Gastrocnemius medialis (tissue), 4 donors: ENCODE measurements at places on chromosomes 5 and 9.
A peak's percentile ranks its signal among the peaks of the same experiment; 100 is the strongest.

- no peak overlapping the region for H3K27ac ChIP-seq
- H3K27me3 ChIP-seq: no peaks in the 10 kb centered on the region
- H3K4me1 ChIP-seq: peaks cover 9% of the 10 kb centered on the region
- no peak for DNase-seq
- no peaks in the 10 kb centered on the region for H3K36me3 ChIP-seq
These were observed 275.6 kb upstream of the SLC30A5 start for GRCh38 chr5:68818057-68818695.

DNA sequence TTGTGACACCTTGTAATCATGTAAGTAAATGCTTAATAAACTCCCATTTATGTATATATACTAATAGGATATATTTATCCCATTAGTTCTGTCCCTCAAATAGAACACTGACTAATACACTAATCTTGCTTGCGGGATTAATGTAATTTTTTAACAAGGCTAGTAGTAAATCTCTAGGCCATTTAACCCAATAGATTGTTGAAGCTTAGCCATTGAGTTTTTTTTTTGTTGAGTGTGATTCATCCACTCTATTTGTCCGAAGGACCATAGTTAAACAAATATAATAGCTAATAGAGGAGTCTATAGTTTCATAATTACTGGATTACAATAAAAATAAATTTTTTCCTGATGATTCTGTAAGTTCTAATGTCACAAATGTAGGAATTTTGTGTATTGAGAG, 474.4 kb downstream of the CDH9 start:
- no peak for DNase-seq
- no peaks in the 10 kb centered on the region for H3K4me1 ChIP-seq
- no peaks in the 10 kb centered on the region for H3K36me3 ChIP-seq
- no peaks in the 10 kb centered on the region for H3K27me3 ChIP-seq
- no peak overlapping the region for H3K27ac ChIP-seq
- no peak overlapping the region for H3K4me3 ChIP-seq

GRCh38 chr9:120873512-120873911, 3.5 kb downstream of the PHF19 start:
- no peaks in the 10 kb centered on the region for H3K36me3 ChIP-seq
- no peak overlapping the region for H3K4me3 ChIP-seq
- no peak for DNase-seq
- no peaks in the 10 kb centered on the region for H3K27me3 ChIP-seq
- peaks cover 6% of the 10 kb centered on the region for H3K4me1 ChIP-seq
- H3K27ac ChIP-seq: no peak overlapping the region

GRCh38 chr9:96327694-96328352, 25.8 kb upstream of the HSD17B3 start:
- no peak for DNase-seq
- no peaks in the 10 kb centered on the region for H3K4me1 ChIP-seq
- no peak overlapping the region for H3K27ac ChIP-seq
- no peaks in the 10 kb centered on the region for H3K36me3 ChIP-seq
- H3K27me3 ChIP-seq: no peaks in the 10 kb centered on the region
- no peak overlapping the region for H3K4me3 ChIP-seq

DNA sequence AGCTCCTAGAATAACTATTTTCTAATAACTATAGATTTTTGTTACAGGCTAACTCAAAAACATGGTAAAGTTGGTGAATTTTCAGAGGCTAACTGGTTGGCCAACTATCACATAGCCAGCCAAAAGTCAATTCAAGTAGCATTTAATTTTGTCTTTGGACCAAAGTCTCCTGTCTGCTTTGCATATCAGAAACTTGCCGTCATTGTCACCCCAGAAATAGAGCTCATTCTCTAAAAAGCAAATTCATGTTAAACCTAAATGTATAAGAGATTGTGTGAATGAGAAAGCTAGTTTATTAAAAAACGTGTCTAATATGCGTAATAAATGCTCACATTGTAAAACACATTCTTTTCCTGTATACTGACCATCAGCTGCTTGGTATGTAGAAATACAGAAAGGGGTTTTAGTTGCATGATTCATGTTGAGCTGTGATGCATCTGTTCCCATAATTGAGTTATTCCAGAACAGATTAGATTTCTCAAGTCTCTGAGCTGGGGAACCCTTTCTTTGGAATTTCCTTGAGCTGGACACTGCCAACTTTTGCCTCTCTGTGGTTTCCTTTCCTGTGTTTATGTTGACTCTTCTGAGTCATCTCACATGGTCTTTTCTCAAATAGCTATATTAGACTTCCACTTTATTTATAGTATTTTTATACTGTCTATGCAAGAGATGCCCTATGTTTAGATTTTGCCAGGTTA, 7.3 kb downstream of the SRFBP1 start:
- H3K4me3 ChIP-seq: no peak overlapping the region
- H3K36me3 ChIP-seq: no peaks in the 10 kb centered on the region

- H3K27ac ChIP-seq: no peak overlapping the region
- H3K4me3 ChIP-seq: no peak overlapping the region
- no peaks in the 10 kb centered on the region for H3K36me3 ChIP-seq
- DNase-seq: no peak
These were observed 62.7 kb upstream of the GRAMD2B start for GRCh38 chr5:126360467-126360866.

DNA sequence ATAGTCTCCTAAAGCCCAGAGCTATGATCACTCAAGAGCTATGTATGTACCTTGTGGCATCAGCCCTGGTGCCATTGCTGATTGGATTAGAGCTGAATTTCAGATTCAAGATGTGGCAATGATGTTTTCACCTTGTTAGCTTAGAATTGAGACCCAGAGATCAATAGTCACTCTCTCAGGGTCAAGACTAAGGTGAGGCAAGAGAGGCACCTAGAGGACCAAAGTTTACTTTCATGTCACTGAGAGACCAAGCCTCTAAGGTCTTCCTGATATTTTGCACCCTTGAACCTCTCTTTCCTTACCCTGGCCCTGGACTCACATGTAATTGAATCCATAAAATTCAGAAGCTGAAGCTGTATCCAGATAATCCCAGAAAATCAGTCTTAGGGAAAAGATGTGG, 42.8 kb downstream of the BAAT start:
- no peak for DNase-seq
- H3K27ac ChIP-seq: no peak overlapping the region
- H3K4me3 ChIP-seq: no peak overlapping the region
- H3K4me1 ChIP-seq: no peaks in the 10 kb centered on the region

DNA sequence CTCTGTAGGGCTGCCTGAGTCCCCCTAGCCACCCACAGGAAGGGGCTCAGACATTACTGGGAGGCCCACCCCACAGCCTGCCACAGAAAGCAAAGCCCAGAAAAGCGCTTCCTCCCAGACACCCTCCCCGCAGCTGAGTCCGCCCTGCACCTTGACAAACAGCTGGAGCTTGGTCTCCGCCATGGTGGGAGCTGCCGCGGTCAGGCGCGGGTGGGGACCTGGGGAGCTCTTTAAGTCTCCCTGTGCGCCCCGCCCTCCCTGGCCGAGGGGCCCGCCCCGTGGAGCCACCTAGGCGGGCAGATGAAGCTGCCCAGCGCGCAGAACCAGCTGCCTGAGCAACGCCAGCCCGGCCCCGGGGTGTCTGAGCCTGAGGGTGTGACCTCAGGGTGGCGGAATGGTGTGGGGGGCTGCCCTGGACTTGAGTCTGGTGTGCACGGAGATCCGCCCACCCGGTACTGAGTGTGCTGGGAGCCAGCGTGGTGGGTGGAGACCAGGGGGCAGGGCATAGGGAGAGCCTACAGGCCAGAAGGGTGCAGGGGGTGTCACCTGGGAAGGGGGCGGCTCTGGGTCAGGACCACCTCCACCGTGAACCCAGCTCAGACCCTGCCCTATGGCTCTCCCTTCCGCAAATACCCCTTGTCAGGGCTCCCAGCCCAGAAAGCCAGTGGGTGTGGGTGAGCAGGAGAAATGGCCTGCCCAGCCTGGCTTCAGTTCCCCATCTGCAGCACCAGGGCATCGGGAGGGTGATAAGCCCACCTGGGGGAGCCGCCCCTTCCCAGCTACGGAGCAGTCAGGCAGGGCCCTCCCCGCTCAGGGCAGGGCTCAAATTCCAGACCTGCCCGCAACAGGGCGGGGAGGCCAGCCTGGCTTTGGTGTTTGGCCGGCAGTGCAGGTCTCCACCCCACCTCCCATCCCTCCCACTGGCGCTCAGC, at the start of gene CLIC3:
CLIC3 (minus strand) TSS at position 208 of the 932 bp plus-strand sequence; CDS start at position 183, 25 bp downstream.
- no peak within 1 kb of the TSS for H3K27ac ChIP-seq
- DNase-seq: no peak
- no peak within 1 kb of the TSS for H3K4me3 ChIP-seq
- H3K27me3 ChIP-seq: peaks cover 18% of the 10 kb centered on the region
- peaks cover 12% of the 10 kb centered on the region for H3K4me1 ChIP-seq

GRCh38 chr5:31496891-31497290, 35.0 kb downstream of the DROSHA start:
- no peaks in the 10 kb centered on the region for H3K4me1 ChIP-seq
- no peak for DNase-seq
- H3K27me3 ChIP-seq: no peaks in the 10 kb centered on the region
- H3K27ac ChIP-seq: no peak overlapping the region
- no peaks in the 10 kb centered on the region for H3K36me3 ChIP-seq

- H3K4me1 ChIP-seq: no peaks in the 10 kb centered on the region
- H3K36me3 ChIP-seq: no peaks in the 10 kb centered on the region
- no peak for DNase-seq
- no peak overlapping the region for H3K4me3 ChIP-seq
These were observed 29.5 kb upstream of the OSMR start for GRCh38 chr5:38816083-38817030.

- peak overlapping the region; percentile 70 for H3K27ac ChIP-seq
- no peak overlapping the region for H3K4me3 ChIP-seq
- peaks cover 3% of the 10 kb centered on the region for H3K4me1 ChIP-seq
- no peaks in the 10 kb centered on the region for H3K27me3 ChIP-seq
These were observed 207.4 kb downstream of the AGTPBP1 start for GRCh38 chr9:85534340-85534739.

GRCh38 chr5:12316812-12317211, 412.6 kb upstream of the CTNND2 start:
- no peaks in the 10 kb centered on the region for H3K36me3 ChIP-seq
- H3K4me1 ChIP-seq: no peaks in the 10 kb centered on the region
- H3K4me3 ChIP-seq: no peak overlapping the region
- H3K27ac ChIP-seq: no peak overlapping the region
- no peak for DNase-seq

- H3K27me3 ChIP-seq: no peaks in the 10 kb centered on the region
- no peak overlapping the region for H3K27ac ChIP-seq
- no peaks in the 10 kb centered on the region for H3K36me3 ChIP-seq
- H3K4me1 ChIP-seq: no peaks in the 10 kb centered on the region
These were observed 695.0 kb upstream of the DMAC1 start for GRCh38 chr9:8494571-8494970.

- H3K4me1 ChIP-seq: no peaks in the 10 kb centered on the region
- no peaks in the 10 kb centered on the region for H3K36me3 ChIP-seq
- H3K27ac ChIP-seq: no peak overlapping the region
- no peak overlapping the region for H3K4me3 ChIP-seq
- no peak for DNase-seq
These were observed 362.4 kb downstream of the NDUFS4 start for GRCh38 chr5:53922508-53923498.

GRCh38 chr5:8470489-8470888, 601.5 kb downstream of the MTRR start:
- no peak for DNase-seq
- H3K4me3 ChIP-seq: no peak overlapping the region
- no peak overlapping the region for H3K27ac ChIP-seq
- H3K4me1 ChIP-seq: no peaks in the 10 kb centered on the region
- no peaks in the 10 kb centered on the region for H3K36me3 ChIP-seq
- H3K27me3 ChIP-seq: no peaks in the 10 kb centered on the region

- H3K27me3 ChIP-seq: no peaks in the 10 kb centered on the region
- DNase-seq: no peak
- no peak overlapping the region for H3K27ac ChIP-seq
- no peak overlapping the region for H3K4me3 ChIP-seq
- H3K4me1 ChIP-seq: no peaks in the 10 kb centered on the region
- no peaks in the 10 kb centered on the region for H3K36me3 ChIP-seq
These were observed 15.5 kb upstream of the SOWAHA start for GRCh38 chr5:132797651-132798050.

DNA sequence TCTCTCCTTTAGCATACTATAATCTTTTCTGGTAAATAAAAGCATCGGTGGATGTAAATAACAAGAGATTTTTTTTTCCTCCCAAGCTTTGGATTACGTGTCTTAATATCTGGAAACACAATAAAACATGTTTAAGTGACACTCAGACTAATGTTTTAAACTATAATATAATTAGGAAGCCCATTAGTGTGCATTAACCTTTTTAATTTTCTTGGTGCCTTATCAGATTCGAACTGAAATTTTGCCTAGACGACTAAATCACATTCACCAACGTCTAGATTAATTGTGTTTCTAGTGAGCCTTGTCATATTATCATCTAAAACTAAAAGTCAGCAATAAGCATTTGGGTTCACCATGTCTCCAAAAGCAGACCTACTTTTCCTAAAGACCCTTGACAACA, 110.2 kb downstream of the CDH6 start:
- H3K36me3 ChIP-seq: no peaks in the 10 kb centered on the region
- no peaks in the 10 kb centered on the region for H3K4me1 ChIP-seq
- H3K27ac ChIP-seq: no peak overlapping the region

- H3K4me1 ChIP-seq: no peaks in the 10 kb centered on the region
- no peak for DNase-seq
- H3K36me3 ChIP-seq: no peaks in the 10 kb centered on the region
These were observed 154.1 kb downstream of the ADAMTS12 start for GRCh38 chr5:33737697-33738096.

- H3K36me3 ChIP-seq: peaks cover 18% of the 10 kb centered on the region
- H3K27ac ChIP-seq: no peak overlapping the region
- H3K4me1 ChIP-seq: no peaks in the 10 kb centered on the region
These were observed 2.5 kb downstream of the PTPDC1 start for GRCh38 chr9:94086486-94087345.

DNA sequence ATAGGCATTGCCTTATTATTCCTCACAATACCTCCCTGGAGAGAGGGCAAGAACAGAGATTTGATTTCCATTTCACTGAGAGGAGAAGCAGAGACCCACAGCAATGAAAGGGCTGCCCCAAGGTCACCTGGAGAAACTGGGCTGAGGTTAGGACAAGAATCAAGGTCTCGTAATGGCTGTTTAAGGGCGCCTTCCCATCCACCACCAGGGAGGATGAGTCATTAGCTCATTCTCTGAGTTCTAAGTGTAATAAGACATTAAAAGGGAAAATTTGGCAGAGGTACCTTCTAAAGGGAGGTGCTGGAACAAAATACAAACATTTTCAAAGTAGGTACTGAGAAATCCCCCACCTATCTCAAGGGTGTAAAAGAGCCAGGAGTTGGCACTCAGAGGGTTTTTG, 52.6 kb upstream of the TCERG1 start:
- no peak overlapping the region for H3K4me3 ChIP-seq
- H3K4me1 ChIP-seq: no peaks in the 10 kb centered on the region
- no peak for DNase-seq
- no peak overlapping the region for H3K27ac ChIP-seq
- no peaks in the 10 kb centered on the region for H3K27me3 ChIP-seq

DNA sequence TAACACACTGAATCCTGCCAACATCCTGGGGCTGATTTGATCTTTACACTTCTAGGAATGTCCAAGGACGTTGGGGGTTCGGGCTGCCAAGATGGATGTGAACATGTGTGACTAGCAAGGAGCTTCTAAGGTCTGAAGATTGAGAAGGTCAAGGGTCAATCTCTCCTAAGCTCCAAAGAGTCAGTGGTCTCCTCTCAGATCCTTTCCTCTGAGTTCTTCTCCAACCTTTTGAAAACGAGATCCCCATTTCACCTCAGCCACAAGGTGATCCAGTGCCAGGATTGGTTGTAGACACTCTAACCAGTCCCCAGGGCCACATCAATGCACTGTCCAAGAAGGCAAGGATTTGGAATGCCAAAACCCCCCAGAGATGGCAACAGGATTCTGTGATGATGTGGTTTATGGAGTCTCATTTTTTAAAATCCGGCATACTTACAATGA, 266.8 kb downstream of the NDUFS4 start:
- no peak for DNase-seq
- H3K27ac ChIP-seq: no peak overlapping the region
- H3K4me1 ChIP-seq: no peaks in the 10 kb centered on the region
- H3K36me3 ChIP-seq: no peaks in the 10 kb centered on the region
- no peaks in the 10 kb centered on the region for H3K27me3 ChIP-seq
